Ovary (tissue), 10 donors: ENCODE measurements at places on chromosomes 6 and 20. TPM values are rescaled to one million over a fixed set of nuclear protein-coding genes. Genes with fewer than 3 reads are reported as not detected.

Gene RAB44
- total RNA-seq, result 0.12 TPM

Gene RBM24
- total RNA-seq, result 1.1 TPM

- no peaks in the 10 kb centered on the region for H3K4me1 ChIP-seq
- no peaks in the 10 kb centered on the region for H3K27me3 ChIP-seq
- H3K36me3 ChIP-seq, result no peaks in the 10 kb centered on the region
- no peak overlapping the region for H3K27ac ChIP-seq
- no peak for DNase-seq
Observed at GRCh38 chr20:51860111-51860882, 58.0 kb upstream of the SALL4 start.

Gene RTEL1
- 28.7 TPM for total RNA-seq

GRCh38 chr6:80158478-80158989, 52.1 kb downstream of the BCKDHB start:
- H3K4me1 ChIP-seq, result no peaks in the 10 kb centered on the region
- no peak overlapping the region for H3K27ac ChIP-seq
- H3K36me3 ChIP-seq, result no peaks in the 10 kb centered on the region
- DNase-seq, result no peak
- H3K27me3 ChIP-seq, result no peaks in the 10 kb centered on the region

GRCh38 chr6:152206072-152206818, 398.8 kb downstream of the ESR1 start:
- no peaks in the 10 kb centered on the region for H3K27me3 ChIP-seq
- H3K36me3 ChIP-seq, result no peaks in the 10 kb centered on the region
- H3K4me3 ChIP-seq, result no peak overlapping the region
- no peaks in the 10 kb centered on the region for H3K4me1 ChIP-seq
- DNase-seq, result no peak

- no peak for DNase-seq
- no peak overlapping the region for H3K27ac ChIP-seq
- no peaks in the 10 kb centered on the region for H3K4me1 ChIP-seq
- no peaks in the 10 kb centered on the region for H3K27me3 ChIP-seq
- H3K4me3 ChIP-seq, result no peak overlapping the region
- H3K36me3 ChIP-seq, result no peaks in the 10 kb centered on the region
Observed at GRCh38 chr6:66628917-66629316, 921.9 kb upstream of the EYS start.

- peak overlapping the region; percentile 92 for H3K27ac ChIP-seq
- DNase-seq, result peak; percentile 47
- peak overlapping the region; percentile 51 for H3K4me3 ChIP-seq
- no peaks in the 10 kb centered on the region for H3K27me3 ChIP-seq
- peaks cover 8% of the 10 kb centered on the region for H3K4me1 ChIP-seq
Observed at GRCh38 chr6:2990248-2990931, 9.3 kb upstream of the NQO2 start.

DNA sequence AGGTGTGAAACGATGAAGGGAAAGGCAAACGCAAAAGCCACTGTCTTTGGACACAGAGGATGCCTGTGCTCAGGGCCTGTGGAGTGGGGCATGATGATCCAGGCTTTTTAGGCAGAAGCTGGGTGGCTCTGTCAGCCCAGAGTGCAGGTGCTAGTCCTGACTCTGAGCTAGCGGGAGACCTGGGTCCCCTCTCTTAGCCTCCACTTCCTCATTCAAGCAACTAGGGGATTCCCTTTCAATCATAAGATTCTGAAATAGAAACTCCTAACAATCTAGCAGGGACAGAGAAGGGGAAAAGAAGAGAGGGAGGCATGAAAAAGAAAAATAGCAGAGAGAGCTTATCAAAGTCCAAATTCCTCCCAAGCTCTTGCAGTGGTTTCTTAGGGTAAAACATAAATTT, 7.6 kb upstream of the HIVEP2 start:
- H3K27ac ChIP-seq, result no peak overlapping the region
- H3K4me3 ChIP-seq, result no peak overlapping the region
- no peaks in the 10 kb centered on the region for H3K36me3 ChIP-seq
- H3K27me3 ChIP-seq, result no peaks in the 10 kb centered on the region

- H3K4me3 ChIP-seq, result no peak overlapping the region
- DNase-seq, result no peak
- H3K36me3 ChIP-seq, result no peaks in the 10 kb centered on the region
- H3K27ac ChIP-seq, result no peak overlapping the region
Observed at GRCh38 chr20:37334450-37334849, 11.5 kb upstream of the SRC start.

Gene ZBTB9
- 8.1 TPM for total RNA-seq

- H3K4me1 ChIP-seq, result peaks cover 11% of the 10 kb centered on the region
- H3K36me3 ChIP-seq, result no peaks in the 10 kb centered on the region
- peak overlapping the region; percentile 3 for H3K27ac ChIP-seq
- no peak overlapping the region for H3K4me3 ChIP-seq
- DNase-seq, result no peak
Observed at GRCh38 chr6:107655245-107655644, 165.3 kb downstream of the SOBP start.

GRCh38 chr6:100944644-100945043, 63.5 kb upstream of the ASCC3 start:
- no peaks in the 10 kb centered on the region for H3K4me1 ChIP-seq
- DNase-seq, result no peak
- no peak overlapping the region for H3K4me3 ChIP-seq
- no peaks in the 10 kb centered on the region for H3K36me3 ChIP-seq

DNA sequence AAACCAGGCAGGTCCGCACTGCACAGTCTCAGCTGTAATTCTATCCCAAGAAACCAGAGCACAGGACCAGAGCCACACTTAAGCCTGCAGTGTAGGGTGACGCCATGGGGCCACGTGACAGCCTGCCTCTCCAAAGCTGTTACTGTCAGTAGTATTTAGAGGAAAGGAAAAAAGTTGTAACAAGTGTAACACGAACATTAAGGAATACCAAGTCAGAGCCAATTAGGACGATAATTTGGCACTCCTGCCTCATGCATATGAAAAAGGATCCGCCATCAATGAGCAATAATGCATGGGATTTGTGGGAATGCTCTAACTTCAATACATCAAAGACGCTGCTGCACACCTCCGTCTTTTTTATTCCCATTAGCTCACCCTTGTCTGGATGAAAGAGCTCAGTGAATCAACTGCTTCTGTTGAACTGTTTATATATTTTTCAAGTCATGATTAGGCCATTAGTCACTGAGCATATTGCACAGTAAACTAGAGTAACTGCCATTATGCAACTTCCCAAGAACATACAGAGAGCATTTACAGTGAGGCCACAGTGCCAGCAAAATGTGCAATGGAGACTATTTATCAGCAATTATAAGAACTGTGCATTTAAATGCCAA, 79.9 kb downstream of the ATXN1 start:
- no peak overlapping the region for H3K4me3 ChIP-seq
- DNase-seq, result no peak
- H3K27ac ChIP-seq, result no peak overlapping the region
- no peaks in the 10 kb centered on the region for H3K27me3 ChIP-seq
